ENCODE measurements at places on chromosomes 4 and X.

- no peak for DNase-seq
Observed at GRCh38 chr4:24867766-24868296, 45.0 kb downstream of the CCDC149 start.

- DNase-seq, result peak; percentile 71
Observed at GRCh38 chrX:41921492-41922430, 1.6 kb downstream of the CASK start.

GRCh38 chr4:139920486-139921002, 233.4 kb downstream of the MAML3 start:
- no peak for DNase-seq

DNA sequence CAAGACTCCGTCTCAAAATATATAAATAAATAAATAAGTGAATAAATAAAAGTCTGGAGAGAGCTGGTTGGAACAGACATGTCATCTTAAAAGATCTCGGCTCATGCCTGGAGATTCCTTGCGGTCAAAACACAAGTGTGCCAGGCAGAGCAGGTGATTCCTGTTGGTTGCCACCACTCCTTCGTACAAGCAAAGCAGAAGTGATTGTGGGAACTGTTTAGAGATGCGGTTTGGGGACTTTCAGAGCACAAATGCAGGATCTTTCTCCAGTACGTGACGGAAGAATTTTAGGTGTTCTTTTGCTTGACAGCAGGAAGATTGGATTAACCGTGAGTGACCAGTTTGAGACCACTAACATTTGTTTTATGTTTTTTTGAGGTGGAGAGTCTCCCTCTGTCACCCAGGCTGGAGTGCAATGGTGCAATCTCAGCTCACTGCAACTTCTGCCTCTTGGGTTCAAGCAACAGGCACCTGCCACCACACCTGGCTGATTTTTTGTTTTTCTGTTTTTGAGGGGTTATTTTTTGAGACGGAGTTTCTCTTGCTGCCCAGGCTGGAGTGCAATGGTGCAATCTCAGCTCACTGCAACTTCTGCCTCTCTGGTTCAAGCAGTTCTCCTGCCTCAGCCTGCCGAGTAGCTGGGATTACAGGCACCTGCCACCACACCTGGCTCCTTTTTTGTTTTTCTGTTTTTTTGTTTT, 2.8 kb upstream of the CRLF2 start:
- DNase-seq, result no peak

All from AG10803 (cell line).